ENCODE measurements at places on chromosomes 7 and 10.

DNA sequence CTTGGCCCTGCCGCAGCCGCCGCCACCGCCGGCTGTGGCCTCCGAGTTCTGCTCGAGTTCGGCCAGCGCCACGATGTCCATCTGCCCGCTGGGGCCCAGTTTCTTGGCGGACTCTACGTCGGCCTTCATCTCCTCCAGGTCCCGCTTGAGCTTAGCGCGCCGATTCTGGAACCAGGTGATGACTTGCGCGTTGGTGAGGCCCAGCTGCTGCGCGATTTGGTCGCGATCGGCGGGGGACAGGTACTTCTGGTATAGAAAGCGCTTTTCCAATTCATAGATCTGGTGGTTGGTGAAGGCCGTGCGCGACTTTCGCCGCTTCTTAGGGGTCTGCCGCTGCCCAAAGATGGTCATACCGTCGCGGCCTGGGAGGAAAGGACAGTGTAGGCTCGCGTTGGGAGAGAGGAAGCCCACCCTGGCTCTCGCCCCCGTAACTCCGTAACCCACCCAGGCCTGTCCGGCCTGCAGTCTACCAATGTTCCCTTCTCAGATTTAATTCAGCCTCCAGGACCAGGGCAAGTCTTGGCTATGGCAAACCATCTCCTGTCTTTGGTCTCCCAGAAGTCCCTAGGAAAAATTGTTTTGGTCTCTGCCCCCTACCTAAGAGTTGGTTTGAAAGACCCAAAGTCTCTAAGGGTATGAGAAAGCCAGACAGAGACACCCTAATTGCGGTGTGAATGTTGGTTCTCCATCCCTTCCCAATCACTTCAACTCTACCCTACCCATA, 1.7 kb downstream of the LBX1 start:
- no peak for DNase-seq

DNA sequence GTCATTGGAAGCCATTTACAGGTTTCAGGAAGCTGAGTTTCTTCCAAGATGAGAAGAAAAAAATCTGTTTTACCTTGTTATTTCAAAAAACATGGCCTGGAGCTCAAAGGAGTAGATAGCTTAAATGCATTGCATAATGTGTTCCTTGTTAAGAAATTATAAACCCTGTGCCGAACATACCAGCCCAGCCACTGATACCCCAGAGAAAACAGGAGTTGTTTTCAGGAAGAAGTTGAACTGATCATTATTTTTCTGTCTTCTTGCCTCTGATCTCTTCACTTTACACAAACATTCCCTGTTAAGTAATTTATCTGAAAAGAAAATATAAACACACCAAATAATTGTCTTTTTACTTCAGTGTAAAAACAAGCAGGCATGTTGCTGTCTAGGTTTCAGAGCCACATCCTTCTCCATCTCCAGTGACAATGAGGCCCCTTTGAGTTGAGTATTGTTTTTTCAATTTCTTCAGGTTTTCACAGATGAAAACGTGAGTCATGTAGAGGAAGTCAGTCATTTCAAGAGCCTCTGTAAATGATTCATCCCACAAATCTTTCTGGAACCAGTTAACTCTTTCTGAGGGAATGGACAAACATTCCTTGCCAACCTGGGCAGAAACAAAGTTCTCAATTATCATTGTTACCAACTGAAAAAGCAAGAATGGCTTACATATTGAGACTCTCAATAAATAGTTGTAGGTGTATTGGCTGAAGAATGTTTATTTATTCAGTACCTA, 244.2 kb downstream of the IPMK start:
- no peak for DNase-seq

DNA sequence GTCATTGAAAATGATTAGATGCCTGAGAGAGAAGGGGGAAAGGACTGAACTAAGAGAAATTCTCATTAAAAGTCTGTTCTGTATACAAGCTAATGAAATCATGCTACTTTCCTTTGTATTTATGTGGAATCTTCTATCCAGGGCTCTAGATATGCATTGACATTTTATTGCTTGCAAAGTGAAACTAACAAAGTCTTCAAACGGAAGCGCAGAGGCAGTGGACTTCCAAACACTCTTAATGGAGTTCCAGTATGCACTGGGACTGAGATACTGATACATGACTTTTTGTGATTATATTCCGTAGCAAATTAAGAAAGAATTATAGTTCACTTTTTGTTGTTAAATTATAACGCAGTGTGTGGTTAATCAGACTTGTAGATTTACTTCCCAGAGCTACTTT, 166.8 kb upstream of the TBX20 start:
- no peak for DNase-seq

GRCh38 chr7:29957521-29958310, 31.9 kb downstream of the SCRN1 start:
- DNase-seq = no peak

GRCh38 chr7:50801907-50802306, 19.2 kb upstream of the GRB10 start:
- no peak for DNase-seq

DNA sequence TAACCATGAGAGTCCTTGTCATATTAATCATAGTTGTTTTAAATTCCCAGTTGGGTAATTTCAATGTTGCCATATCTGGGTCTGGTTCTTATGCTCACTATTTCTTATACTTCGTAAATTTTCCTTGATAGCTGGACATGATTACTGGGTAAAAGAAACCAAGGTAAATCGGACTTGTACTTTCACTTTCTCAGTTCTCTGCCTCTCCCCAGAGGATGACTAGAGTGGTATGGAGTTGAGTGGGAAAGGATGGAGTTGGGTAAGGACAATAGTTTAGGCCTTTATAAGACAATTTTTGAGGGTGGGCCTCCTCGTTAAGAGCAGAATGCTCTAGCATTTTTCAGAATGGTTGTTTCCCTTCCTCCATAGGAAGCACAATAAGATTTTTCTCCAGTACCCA, 106.1 kb downstream of the CRPPA start:
- no peak for DNase-seq

GRCh38 chr7:78326876-78327275, 528.3 kb downstream of the PHTF2 start:
- no peak for DNase-seq

- no peak for DNase-seq
These were observed 131.3 kb upstream of the ASAH2 start for GRCh38 chr10:50382576-50383023.

DNA sequence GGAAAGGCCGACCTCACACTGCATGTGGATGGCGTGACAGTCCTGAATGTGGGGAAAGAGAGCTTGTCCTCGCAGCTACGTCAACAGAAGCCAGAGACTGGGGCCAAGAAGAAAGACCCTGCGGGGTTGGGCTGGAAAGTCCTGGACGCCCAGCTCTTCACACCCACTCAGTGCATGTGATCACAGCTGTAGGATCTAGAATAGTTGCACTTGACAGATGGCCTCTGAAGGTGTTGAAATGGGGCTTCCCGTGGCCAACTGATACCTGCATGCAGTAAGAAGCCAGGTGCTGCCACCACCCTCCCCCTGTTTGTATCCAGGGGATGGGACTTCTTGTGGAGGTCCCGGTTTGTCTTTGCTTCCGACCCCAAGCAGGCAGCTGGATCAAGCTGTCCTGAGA, 34.1 kb upstream of the OCM2 start:
- DNase-seq = no peak

- DNase-seq = no peak
These were observed 122.8 kb downstream of the BAMBI start for GRCh38 chr10:28800144-28800543.

DNA sequence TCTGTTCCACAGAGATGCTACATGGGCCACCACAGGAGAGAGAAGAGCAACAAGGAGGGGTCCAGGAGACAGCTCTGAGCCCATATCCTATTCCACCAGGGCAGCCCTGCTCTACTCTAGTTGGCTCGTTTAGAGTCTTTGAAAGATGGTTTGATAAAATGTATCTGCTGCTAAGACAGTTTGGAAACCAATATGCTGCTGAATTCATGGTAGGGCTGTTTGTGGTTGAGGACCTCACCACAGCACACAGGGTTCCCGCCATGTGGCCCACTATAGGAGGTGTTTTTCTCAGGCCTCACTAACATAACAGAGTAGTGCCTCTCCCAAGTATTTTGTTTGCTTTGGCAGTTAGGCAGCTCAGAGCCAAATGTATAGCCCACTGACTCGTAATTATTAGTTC, 35.8 kb upstream of the ZC3HAV1L start:
- no peak for DNase-seq

GRCh38 chr10:125363791-125364190, 203.4 kb upstream of the CTBP2 start:
- DNase-seq = no peak
